Effector CD8-positive, alpha-beta T cell (primary cell): ENCODE measurements at places on chromosomes 5 and 9.
A peak's percentile ranks its signal among the peaks of the same experiment; 100 is the strongest.

DNA sequence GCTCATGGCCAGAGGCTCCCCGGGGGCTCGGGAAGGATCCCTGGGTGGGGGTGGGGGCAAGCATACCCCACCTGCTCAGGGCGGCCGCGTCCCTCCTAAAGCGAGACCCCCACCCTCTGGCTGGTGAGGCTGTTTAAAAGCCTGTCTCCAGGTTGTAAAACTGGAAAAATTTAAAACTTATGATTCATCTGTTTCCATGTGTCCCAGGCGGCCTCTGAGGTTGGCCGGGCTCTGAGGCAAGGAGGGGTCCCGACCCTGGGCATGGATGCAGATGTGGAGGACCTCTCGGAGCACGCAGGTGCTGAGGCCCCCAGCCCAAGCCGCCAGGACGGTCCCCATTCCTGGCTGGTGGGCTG, 24.2 kb upstream of the TMEM250 start:
- DNase-seq, result no peak

DNA sequence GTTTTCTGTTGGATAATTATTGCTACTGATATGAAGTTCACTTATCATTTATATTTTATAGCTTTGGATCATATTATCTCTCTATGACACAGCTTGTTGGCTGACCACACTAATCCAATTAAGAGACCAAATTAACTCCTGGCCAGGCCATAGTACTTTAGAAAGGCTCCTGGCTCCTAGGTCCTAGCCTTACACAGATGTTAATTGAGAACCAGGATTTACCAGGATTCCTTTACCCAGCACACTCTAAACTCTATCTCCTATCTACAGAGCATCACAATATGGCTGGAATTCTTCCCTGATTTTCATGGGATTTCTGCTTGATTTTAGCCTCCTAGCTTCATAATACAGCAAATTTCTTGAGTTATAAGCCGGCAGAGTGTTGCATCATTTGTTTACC, 80.3 kb downstream of the SLCO6A1 start:
- DNase-seq, result no peak

GRCh38 chr5:177133853-177134696, 502 bp downstream of the NSD1 start:
- DNase-seq, result no peak

GRCh38 chr5:112918679-112919078, 3.3 kb downstream of the REEP5 start:
- DNase-seq, result no peak

- no peak for DNase-seq
These were observed 21.3 kb downstream of the AHRR start for GRCh38 chr5:342501-343460.

DNA sequence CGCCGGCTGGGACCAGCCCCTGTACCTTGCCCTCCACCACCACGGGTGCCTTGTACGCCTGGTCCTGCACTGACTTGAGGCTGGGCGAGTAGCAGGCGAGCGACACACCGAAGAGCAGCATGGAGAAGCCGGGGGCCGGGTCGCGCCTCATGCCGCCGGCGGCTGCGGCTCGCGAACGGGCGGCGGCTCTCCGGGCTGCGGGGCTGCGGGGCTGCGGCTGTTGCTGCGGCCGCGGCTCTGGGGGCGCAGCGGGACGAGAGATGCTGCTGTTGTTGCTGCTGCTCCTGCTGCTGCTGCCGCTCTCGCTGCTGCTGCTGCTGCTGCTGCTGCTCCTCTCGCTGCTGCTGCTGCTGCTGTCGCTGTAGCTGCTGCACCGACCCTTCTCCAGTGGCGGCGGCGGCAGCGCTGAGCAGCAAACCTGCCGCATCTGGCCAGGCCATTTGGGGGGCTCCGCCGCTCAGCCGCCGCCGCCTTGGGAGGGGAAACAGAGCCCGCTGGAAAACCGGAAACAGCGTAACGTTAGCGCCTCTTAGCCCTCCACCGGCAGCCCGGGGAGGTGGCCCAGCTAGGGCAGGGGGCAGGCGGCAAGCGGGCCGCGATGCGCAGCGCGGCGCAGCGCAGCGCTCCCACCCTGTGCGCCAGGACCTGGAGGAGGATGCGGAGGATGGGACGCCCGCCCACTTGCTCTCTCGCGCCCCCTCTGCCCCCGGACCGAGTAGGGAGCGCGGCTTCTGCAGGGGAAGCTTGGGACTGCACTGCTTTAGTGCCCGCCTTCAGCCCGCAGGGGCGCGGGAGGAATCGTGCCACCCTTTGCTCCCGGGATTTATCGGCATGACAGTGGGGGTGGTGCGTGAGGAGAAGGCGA, at the start of gene NRG2:
NRG2 (minus strand) TSS at position 657 of the 865 bp plus-strand sequence.
- peak; percentile 50 for DNase-seq

DNA sequence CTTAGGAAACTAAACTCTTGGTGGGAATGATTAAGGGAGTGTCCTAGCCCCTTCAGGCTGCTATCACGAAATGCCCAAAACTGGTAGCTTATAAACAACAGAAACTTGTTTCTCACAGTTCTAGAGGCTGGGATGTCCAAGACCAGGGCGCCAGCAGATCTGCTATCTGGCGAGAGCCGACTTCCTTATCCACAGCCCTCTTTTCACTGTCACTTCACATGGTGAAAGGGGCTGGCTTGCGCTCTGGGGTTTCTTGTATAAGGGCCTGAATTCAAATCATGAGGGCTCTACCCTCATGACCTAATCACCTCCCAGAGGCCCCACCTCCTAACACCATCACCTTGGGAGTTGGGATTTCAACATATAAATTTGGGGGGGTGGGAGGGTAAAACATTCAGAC, 49.1 kb downstream of the IPPK start:
- DNase-seq, result no peak

- no peak for DNase-seq
These were observed 139.5 kb upstream of the SLC28A3 start for GRCh38 chr9:84480071-84480470.

DNA sequence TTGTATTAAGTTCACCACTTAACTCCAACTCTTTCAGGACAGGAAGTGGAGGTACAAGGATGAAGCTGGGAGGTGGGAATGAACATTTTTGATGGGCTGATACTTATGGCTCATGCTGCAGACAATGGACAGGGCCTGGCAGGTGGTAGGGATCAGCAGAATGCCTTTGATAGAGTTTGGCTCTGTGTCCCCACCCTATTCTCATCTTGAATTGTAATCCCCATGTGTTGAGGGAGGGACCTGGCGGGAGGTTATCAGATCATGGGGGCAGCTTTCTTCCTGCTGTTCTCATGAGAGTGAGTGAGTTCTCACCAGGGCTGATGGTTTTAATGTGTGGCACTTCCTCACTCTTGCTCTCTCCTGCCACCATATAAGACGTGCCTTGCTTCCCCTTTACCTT, 87.3 kb upstream of the PRLR start:
- DNase-seq, result no peak

- no peak for DNase-seq
These were observed 23.5 kb downstream of the MED10 start for GRCh38 chr5:6354848-6355247.

- no peak for DNase-seq
These were observed 19.4 kb upstream of the RNF130 start for GRCh38 chr5:180090769-180091546.

DNA sequence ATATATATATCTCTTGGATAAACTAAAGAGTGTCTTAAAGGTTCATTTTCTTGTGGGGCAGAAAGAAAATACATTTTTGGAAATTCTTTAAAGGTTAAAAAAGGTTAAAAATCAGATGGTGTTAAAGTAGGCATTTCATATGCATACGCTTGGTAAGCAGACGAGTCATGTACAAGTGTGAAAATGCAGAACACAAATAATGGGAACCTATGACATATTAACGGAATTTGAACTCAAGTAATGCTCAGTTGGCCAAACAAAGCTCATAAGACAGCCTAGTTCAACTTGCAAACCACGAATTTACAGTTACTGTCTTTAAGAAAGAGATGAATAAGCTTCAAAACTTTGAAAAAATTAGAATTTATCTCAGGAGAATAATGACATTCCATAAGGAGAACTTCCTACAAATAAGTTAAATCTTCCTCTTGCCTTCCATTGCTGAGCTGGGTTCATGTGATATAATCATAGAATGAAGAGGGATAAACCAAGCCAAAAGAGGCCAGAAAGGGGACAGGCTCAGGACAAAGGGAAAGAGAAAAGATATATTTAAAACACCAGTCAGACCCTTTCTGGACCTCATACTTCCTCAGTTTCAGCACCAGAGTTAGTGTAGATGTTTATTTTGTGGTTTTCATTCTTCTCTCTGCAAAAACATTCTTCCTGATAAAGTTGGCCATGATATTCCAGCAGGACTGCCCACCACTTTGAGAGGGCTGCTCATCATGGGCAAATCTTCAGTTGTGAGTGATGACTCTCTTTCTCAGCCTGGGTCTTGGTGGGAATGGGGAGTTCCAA, 256.7 kb upstream of the CD180 start:
- DNase-seq, result no peak

GRCh38 chr5:96871027-96871399, 5.3 kb upstream of the ERAP2 start:
- no peak for DNase-seq

DNA sequence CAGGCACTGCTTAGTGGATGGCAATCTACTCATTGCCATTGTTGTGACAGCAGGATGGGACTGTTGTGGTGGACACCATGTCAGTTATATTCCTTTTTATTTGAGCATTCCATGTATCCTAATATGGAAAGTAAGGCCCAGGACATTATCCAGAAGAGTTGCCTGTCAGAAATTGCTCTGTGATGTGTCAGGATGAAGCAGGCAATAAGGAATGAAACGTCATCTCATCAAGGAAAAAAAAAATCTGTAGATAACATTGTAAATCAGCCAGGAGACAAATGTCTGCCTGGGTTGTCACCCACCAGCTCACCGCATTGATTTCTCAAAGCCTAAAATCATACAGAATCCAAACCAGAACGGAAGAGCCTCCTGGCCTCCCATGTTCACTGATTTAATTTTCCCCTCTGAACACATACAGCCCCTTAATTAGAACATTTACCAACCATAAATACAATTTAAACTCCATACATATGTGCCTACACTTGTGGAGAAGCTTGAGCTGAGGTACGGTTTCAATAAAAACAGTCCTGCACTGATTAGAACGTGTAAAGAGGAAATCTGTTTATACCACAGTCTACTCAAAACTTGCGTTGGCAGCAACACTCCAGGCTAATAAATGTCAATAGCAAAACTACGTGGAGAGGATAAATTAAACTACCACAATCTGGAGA, 73.9 kb downstream of the FOXD1 start:
- DNase-seq, result no peak

GRCh38 chr9:121192518-121192917, 9.2 kb downstream of the RAB14 start:
- DNase-seq, result no peak

DNA sequence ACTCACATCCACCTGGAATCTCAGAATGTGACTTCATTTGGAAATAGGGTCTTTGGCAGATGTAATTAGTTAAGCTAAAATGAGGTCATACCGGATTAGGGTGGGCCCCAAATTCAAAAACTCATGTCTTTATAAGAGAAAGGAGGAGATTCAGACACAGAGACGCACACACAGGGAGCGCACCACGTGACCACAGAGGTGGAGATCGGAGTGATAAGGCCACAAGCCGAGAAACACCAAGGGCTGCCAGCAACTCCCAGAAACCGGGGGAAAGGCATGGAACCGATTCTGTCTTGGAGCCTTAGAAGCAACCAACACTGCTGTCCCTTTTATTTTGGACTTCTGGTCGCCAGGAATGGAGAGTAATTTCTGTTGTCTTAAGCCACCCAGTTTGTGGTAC, 31.8 kb upstream of the LMX1B start:
- no peak for DNase-seq

DNA sequence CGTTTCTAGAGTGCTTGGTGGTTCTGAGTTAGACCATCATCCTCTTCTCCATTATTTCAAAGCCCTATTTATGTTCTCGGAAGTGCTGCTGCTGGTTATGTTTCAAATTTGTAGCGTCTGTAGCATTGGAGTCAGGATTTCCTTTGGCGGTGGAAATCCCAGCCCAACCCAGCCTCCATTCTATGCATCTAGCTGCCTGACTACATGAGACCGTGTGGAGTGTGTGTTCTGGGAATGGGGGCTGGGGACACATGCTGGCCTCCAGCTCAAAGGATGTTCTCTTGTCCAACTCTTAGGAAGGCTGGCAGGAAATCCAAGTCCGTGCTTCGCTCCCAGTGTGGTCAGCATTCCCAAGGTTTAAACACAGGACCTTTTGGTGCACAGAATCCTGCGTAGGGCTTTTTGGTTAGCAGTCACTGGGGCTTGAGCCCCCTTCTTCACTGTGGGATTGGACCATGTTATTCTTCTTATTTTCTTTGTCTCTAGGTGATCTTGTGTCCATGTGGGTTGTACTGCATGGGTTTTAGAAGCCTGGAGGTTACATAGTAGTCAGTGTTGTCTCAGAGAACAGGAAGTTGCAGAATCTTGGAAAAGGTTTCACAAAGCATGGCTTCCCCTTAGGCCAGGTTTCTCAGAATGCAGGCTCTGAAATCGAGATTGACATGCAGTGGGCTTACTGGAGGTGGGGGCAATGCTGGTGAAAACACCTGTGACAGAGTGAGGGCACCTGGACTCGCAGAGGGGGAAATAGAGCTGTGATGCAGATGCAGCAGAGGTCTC, 132.2 kb downstream of the ARHGAP26 start:
- DNase-seq, result no peak
